ENCODE measurements at places on chromosomes 2 and 18. TPM values are rescaled to one million over a fixed set of nuclear protein-coding genes. Genes with fewer than 3 reads are reported as not detected.

The G6PC2 gene
- polyA plus RNA-seq: 0.16 TPM

The MRO gene
- polyA plus RNA-seq: 3.0 TPM

The IL1A gene
- polyA plus RNA-seq: 0.23 TPM

The AQP12A gene
- 1.0 TPM for polyA plus RNA-seq

The TGFA gene
- polyA plus RNA-seq: 19.9 TPM

The LOXL3 gene
- 9.2 TPM for polyA plus RNA-seq

The STEAP3 gene
- 1.4 TPM for polyA plus RNA-seq

The FAM237A gene
- not detected for polyA plus RNA-seq

DNA sequence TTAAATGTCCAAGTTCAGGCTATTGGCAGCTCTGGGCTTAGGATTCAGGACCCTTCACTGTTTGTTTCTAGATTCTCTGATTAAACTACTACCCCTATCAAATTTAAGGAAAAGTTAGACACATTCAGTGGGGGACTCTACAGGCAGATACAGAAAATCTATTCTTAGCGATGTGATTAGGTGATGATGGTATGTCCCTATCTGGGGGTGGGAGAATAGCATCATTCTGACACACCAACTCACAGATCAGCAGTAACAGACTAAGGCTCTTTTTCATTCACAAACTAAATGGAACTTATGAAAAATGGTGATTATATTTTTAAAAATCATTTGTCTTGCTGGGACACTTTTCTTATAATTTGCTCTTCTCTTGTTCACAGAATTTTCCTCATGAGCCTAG is 232.9 kb upstream of the CDH2 start:
- DNase-seq: no peak

GRCh38 chr2:174771631-174772471 is 7.6 kb upstream of the CHRNA1 start:
- peak; percentile 63 for DNase-seq

DNA sequence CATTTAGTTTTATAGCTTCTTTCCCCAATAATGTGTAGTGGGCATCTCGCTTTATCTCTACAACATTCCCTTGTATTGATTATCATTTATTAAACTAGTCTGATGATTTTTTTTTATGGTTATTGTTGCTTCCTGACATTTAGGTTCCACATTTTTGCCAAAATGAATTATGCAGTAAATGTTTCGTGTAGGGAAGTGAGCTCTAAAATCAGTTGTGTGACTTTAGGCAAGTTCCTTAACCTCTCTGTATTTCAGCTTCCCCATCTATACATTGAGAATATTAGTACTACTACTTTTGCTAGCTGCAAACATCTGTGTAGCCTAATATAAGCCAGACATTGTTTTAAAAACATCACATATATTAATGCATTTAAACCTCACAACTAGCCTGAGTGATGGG is 22.9 kb downstream of the SOCS6 start:
- DNase-seq: no peak

GRCh38 chr2:152456262-152456661 is 121.3 kb downstream of the FMNL2 start:
- DNase-seq: no peak

DNA sequence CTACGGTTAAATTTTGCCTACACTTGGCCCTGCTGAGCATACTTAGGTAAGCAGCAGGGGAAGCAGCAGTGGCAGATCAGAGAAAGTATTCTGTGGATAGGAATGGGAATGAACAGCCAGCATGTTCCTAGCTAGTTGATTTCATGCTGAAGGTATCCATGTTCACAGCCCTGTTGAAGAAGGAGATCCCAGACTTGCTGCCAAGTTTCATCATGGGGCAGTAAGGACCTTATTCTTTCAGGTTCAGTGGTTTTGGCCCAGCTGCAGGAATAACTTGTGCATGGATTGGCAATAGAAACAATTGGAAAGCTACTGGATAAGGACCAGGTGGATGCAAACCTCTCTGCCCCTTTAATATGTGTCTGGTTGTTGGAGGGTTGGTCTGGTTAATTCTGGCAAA is 98.2 kb upstream of the TMEM178A start:
- DNase-seq: no peak

GRCh38 chr2:225894236-225894980 is 494.9 kb downstream of the NYAP2 start:
- no peak for DNase-seq

GRCh38 chr2:68750592-68751396 is 16.2 kb downstream of the ARHGAP25 start:
- DNase-seq: no peak

GRCh38 chr2:172279813-172280212 is 147.6 kb upstream of the ITGA6 start:
- DNase-seq: no peak

DNA sequence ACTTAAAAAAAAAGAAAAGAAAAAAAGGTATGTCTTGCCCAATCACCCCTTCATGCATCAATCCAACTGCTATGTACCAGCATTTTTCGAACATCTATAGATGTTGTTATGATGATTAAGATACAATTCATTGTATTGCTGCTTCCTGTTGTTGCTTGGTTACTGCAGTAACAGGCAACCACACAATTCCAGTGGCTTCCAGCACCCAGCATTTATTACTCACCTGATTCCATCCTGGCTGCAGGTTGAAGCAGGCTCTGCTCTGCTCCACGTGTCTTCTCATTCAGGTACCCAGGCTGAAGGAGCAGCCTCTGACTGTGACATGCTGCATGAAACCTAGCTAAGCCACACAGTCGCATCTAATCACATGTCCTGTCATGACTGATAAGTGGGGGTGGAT is 196.9 kb downstream of the INO80D start:
- no peak for DNase-seq

GRCh38 chr2:86566158-86566820 is 3.0 kb upstream of the CHMP3 start:
- DNase-seq: no peak

DNA sequence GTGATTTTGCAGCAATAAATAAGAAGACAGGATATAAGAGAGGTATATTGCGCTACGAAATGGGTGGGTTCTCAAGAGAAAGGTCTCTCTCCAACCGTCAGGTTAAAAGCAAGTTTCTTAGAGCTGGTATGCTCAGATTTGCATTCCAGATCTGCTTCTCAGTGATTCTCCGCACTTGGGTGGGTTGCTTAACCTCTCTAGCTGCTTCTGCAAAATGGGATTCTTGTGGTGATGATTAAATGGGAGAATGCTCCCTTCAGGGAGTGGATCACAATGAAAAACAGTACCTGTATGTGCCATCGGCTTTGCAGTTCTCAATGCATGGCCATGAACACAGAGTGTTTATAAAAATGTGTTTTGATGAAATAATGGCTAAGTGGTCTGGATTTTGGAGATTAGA is 477.7 kb downstream of the TNS1 start:
- no peak for DNase-seq

Data from right renal pelvis (tissue), 4 donors.